ENCODE measurements at places on chromosomes 11 and 22. TPM values are rescaled to one million over a fixed set of nuclear protein-coding genes. Genes with fewer than 3 reads are reported as not detected.

GRCh38 chr22:45684169-45684568, 12.5 kb downstream of the ATXN10 start:
- DNase-seq: peak; percentile 48

DNA sequence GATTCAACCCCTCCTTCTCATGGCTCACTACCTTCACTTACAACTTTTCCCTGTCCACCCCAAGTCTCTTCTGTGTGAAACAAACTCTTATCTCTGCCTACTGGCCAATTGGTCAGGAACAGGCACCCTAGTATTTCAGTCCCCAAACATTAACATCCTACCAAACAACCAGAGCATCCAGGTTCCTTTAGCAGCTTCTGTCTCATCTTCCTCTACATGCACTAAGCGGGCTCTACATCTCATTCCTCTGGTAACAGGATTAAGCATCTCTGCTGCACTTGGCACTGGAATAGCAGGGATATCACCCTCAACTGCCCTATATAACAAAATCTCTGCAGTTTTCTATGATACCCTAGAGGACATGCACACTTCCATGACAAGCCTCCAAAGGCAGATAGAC, 116.2 kb downstream of the JRKL start:
- no peak for DNase-seq

The CNTF gene
- 0.17 TPM for total RNA-seq

The ADM2 gene
- 0.15 TPM for total RNA-seq

DNA sequence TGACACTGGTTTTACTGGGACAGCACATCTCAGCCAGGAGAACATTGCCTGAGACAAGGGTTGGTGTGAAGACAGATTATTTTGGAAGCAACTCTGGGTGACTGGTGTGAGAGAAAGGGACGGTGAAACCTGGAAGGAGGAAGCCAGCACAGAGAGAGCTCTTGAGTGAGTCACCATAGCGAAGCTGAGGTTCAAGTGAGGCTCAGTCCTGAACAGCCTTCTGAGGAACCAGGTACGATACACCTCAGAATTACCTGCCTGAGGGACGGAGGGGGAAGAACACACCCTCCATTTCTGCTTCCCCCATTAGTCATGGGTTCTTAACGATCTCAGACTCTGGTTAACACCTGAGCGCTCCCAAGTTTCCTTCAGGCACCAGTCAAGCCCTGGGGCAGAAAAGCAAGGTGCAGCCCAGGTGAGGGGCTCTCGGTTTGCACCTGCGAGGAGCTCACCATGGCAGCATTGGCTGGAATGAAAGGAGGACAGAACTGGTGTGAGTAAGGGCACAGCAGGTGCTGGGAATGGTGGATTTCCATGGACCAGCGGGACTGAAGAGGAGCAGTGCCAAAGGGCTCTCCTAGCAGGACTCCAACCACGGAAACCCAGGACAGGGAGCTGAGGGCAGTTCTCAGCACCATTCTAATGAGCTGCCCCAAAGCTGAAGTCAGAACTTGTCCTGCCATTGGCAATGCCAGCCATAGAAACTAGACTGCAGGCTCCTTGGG, 459.3 kb downstream of the OPCML start:
- no peak for DNase-seq

DNA sequence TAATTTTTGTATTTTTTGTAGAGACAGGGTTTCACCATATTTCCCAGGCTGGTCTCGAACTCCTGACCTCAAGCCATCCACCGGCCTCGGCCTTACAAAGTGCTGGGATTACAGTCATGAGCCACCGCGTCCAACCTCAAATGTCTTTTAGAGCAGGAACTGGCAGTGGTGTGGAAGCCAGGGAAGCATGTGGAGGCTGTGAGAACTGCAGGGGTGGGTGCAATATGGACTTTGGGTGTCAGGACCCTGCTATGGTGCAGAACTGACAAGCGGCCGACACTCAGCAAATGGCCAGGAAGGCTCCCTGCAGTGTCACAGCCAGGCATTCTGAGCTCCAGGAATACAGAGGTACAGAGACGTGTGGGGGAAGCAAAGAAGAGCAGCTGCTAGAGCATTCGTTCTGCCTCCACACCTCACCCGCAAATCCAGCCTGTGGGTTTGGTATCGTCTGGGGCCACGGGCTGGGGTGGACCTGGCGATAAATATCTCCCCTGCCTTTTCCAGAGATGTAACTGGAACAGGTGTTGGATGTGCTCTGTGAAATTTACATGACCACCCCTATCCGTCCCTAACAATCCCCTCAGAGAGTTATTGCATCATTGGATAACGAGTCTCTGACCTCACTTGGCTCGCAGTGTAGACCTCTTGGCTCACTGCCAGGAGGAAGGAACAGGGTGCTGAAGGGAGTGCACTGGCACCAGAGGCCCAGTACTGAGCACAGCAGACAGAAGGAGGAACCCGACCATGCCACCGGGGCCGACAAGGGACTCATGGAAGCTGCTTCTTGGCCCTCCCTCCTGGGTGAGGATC, 624.7 kb upstream of the B3GAT1 start:
- DNase-seq: no peak

DNA sequence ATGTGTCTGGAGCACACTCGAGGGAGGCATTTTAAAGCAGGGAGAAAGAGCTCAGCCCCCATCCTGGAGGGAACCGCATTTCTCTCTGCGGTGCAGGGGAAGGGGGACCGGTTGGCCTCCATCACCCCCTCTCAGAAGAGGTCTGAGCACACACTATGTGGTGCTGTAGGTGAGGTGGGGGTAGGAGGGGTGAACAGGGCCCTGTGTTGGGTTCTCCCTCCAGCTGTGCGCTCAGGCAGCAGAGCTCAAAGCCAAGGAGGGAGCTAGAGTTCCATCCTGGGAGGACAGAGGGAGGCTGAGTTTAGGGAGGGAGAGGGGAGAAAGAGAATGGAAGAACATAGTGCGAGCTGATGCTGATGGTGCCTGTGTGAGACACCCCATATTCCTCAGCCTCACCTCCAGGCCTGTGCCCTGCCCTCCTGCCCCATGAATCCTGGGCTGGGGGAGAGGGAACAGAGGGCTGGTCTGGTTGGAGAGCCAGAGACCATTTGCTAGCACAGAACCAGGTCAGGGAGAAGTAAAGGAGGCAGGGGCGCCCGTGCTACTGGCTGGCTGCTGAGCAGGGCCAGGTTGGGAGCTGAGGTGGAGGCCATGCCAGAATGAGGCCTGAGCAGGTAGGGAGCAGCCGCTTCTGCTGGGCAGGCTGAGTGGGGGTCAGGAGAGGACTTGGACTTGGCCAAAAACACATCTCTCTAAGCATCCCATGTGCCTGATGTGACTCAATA, 43.7 kb downstream of the ALX4 start:
- DNase-seq: no peak

The SHISA8 gene
- not detected for total RNA-seq

The PHETA2 gene
- 0.17 TPM for total RNA-seq

Data from M059J (cell line).